Stimulated activated CD8-positive, alpha-beta memory T cell treated with anti-CD3 and anti-CD28 coated beads, Interleukin-4, amount 100 ng/mL, for 1 hour (primary cell): ENCODE measurements at places on chromosomes 2 and 18.

DNA sequence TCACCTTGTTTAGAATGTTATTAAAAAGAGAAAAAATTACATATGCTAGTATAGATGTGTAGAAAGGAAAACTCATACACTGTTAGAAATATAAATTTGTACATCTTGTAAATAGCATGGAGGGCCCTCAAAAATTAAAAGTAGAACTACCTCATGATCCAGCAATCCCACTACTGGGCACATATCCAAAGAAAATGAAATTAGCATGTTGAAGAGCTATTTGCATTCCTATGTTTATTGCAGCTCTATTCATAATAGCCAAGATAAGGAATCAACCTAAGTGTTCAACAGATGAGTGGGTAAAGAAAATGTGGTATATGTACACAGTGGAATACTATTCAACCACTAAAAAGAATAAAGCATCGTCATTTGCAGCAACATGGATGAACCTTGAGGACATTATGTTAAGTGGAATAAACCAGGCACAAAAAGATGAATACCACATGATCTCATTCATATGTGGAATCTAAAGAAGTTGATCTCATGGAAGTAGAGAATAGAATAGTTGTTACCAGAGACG lies 251.5 kb upstream of the THUMPD2 start:
- DNase-seq = no peak

DNA sequence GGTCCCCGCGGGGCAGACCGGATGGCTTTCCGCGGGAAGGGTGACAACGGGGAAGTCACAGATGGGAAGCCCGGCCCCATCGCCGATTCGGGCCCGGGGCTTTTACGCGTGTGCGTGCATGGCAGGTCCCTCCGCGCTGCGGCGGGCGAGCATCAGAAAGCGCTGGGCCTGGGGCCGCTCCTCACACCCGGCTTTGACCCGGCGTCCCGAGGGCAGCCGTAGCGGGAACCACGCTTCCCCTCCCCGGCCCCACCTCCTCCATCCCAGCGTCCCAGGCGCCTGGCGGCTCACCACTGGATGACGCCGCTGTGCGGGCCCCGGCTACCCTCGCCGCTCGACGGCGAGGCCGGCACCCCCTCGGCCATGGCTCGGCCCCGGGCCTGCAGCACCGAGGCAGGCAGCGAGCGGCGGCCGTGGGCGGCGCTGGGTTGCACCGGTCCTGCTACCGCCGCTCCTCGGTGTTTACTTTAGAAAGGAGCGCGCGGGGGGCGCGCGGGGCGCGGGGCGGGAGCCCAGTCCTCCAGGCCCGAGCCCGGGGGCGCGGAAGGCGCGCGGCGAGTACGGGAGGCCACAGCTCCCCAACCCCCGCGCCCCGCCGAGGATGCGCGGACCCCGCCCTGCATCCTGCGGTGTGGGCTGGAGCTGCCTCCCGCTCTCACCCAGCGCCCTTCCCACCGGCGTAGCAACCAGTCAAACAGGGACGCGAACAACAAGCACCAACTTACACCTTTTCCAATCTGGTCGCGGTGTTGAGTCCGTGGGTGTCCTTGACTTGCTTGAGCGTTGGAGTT lies 806 bp downstream of the RFX8 start:
- no peak for DNase-seq

- no peak for DNase-seq
Measured at GRCh38 chr18:35345460-35345921, 1.3 kb upstream of the ZNF24 start.

- no peak for DNase-seq
Measured at GRCh38 chr18:62072370-62072769, 114.5 kb downstream of the PIGN start.

- DNase-seq = no peak
Measured at GRCh38 chr2:234629596-234629995, 132.7 kb upstream of the ARL4C start.

DNA sequence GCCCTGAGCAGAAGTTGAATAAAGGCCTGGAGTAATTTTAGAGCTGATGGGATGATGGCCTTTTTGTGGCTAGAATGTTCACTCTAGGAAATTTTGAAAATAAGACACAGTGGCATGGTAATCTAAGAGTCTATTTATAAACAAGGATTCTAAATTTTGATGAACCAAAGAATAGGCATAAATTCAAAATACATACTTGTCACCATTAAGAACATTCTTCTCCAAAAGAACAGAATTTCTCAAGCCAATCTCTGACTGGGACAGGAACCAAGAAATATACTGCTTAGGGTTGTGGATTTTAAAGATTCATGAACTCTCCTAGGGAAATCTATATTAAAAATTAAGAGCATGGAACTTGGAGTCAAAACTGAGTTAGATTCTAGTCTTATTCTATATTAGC lies 98.2 kb upstream of the SETBP1 start:
- DNase-seq = no peak

DNA sequence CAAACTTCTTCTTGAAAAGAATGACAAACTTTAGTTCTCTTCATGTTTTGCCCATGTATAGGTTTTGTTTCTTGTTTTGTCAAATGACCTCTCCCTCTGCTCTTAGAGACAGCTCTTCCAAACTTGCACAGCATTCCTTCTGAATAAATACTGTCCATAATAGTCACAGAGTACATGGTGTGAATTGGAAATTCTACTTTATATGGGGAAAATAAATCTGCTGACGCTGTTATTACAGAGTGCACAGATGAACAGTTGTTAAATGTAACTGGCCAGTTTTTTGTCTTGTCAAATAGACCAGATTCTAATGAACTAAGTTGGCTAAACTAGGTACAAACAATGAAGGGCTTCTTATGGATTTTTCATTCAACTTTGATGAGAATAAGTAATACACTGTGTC lies 115.8 kb upstream of the DTNA start:
- no peak for DNase-seq

- no peak for DNase-seq
Measured at GRCh38 chr2:239057533-239057932, 209.6 kb downstream of the TWIST2 start.

- DNase-seq = no peak
Measured at GRCh38 chr2:10873171-10873570, 38.6 kb upstream of the KCNF1 start.

DNA sequence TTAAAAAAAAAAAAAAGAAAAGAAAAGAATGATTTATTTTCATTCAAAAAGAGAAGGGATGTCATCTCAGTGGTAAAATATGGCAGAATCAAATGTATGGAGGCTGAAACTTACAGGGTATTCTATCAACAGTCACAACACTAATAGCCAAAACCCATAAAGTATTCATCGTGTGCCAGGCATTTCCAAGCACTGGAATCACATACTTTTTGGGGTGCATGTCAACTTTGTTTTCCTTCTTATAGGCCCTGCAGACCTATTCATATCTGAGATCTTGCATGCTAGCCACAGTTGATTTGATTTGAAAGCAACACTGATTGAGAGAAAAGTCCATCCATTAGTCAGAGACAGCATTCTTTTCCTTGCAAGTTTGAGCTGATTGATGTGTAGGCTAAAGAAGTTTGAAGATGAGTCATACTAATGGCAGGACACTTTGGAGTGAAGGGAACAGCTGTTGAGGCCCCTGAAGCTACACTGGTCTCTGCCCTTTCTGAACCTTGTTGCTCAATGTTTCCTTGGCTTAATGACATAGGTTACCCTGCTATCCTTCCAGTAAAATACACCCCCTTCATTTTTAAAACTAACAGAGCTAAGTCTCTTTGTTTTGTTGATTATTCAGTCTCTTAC lies 22.0 kb downstream of the KATNAL2 start:
- DNase-seq = no peak

DNA sequence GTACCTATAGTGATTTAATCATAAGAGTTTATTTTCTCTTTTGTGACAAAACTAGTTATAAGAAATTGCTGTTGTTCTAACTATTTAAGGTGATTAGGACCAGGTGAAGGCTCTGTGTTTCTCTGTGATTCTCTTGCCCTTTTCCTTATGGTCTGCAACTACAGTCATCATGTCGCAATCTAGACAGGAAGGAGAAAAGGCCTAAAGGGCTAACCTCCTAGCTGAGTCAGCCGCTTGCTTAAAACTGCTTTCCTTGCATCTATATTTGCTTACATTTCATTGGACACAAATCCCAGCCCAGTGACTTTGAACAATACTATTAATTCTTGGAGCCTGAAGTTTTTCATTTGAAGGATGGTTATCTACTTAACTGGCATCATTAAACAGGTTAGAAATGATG lies 93.1 kb downstream of the PIK3C3 start:
- DNase-seq = no peak

DNA sequence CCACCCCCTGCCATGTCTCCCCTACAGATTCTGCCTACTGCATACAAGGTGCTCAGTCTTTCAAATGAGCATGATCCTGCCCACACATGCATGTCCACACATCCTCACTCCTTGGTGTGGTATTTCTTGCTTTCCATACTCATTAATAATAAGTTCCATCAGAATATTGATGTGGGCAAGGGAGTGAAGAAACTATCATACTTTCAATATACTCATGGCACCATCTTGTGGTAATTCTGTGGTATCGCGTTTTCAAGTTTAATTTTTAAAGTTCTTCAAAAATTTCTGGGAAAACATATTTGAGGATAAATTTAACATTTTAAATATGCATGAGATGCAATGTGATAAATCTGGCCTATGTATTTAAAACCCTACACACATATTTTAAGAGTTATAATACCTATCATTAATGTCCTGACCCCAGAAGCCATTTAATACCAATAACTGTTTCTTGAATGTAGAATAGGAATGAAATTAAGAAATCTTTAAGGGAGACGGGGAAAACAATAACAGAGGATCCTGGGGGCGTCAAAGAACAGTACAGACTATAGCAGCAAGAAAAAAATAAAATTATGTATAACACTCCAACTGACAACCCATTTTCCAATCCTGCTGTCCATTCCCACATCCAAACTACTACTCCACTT lies 110.1 kb downstream of the ZNF385B start:
- no peak for DNase-seq

DNA sequence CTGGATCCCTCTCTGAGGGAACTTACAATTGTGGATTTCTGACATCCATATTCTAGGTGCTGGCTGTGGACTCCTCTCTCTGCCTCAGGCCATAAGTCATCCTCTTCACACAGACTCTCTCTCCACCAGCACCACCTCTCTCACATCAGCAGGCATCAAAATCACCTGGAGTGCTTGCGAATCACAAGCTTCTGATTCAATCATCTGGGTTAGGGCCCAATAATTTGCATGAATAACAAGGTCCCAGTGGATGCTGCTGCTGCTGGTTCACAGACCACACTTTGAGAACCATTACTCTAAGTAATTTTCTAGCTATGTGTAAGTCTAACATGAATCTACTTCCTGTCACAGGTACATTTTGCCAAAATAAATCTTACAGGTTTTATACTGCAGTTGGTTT lies 214.9 kb downstream of the DSEL start:
- no peak for DNase-seq

DNA sequence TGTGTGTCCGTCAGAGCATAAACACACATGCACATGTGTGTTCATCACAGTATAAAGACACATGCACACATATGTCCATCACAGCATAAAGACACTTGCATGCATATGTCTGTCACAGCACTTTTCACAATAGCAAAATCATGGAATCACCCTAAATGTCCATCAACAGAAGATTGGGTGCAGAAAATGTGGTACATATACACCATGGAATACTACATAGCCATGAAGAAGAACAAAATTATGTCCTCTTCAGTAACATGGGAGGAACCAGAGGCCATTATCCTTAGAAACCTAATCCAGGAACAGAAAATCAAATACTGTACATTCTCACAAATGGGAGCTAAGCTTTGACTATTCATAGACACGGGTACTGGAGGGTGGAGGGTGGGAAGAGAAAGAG lies 732.2 kb downstream of the GALR1 start:
- no peak for DNase-seq

DNA sequence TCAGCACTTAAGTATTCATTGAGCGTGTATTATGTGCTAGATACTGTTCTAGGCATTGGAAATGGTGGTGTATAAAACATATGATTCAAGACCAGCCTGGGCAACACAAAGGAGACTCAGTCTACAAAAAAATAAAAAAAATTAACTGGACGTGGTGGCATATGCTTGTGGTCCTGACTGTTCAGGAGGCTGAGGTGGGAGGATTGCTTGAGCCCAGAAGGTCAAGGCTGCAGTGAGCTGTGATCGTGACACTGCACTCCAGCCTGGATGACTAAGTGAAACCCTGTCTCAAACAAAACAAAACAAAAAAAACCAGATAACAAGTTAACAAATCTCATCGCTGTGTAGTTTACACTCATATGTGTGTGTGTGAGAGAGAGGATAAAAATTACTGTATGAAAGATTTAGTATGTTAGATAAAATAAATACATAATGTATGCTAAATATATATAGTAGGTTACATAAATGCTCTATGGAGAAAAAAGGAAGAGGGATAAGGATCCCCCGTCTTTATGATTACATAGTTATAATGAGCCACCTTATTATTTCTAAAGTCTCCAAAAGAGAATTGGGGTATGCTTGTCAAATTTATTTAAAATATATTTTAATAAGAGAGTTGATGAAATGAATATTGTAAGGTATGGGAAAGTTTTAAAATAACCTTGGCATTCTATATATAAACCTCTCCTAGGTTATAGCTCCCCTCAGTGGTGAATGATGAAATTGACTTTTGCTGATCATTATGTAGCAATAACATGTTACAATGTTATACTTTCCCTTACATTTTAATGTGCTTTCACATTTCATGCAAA lies 69.2 kb downstream of the EHBP1 start:
- DNase-seq = no peak

DNA sequence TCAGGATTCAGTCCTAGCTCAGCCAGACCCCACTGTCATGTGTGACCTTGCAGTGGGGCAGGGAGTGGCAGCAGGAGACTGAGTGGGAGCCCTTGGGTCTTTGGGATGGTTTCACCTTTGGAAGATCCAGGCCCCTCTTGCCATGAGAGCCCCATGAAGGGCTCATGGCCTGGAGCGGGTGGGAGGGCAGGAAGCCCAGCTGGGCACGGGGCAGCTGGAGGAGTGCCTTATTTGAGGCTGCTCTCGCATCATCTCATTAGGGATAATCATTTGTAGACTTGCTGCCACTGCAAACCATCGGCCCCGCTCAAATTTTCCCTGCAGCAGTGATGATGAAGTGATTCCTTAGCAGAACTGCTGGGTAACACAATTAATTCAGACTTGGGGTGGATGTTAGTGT lies 73.9 kb downstream of the TGOLN2 start:
- no peak for DNase-seq

GRCh38 chr18:8215741-8216140 lies 393.5 kb upstream of the RAB12 start:
- DNase-seq = no peak

- DNase-seq = no peak
Measured at GRCh38 chr18:67980241-67980640, 463.7 kb upstream of the DSEL start.

GRCh38 chr18:24827501-24827900 lies 367.1 kb downstream of the HRH4 start:
- no peak for DNase-seq

GRCh38 chr2:1949265-1949664 lies 204.9 kb upstream of the PXDN start:
- no peak for DNase-seq
